ENCODE measurements at places on chromosomes 2 and 18.

GRCh38 chr2:152782171-152782570 is 63.8 kb downstream of the ARL6IP6 start:
- DNase-seq, result no peak

- no peak for DNase-seq
Observed at GRCh38 chr2:232377841-232378734, 463 bp upstream of the ALPP start.

DNA sequence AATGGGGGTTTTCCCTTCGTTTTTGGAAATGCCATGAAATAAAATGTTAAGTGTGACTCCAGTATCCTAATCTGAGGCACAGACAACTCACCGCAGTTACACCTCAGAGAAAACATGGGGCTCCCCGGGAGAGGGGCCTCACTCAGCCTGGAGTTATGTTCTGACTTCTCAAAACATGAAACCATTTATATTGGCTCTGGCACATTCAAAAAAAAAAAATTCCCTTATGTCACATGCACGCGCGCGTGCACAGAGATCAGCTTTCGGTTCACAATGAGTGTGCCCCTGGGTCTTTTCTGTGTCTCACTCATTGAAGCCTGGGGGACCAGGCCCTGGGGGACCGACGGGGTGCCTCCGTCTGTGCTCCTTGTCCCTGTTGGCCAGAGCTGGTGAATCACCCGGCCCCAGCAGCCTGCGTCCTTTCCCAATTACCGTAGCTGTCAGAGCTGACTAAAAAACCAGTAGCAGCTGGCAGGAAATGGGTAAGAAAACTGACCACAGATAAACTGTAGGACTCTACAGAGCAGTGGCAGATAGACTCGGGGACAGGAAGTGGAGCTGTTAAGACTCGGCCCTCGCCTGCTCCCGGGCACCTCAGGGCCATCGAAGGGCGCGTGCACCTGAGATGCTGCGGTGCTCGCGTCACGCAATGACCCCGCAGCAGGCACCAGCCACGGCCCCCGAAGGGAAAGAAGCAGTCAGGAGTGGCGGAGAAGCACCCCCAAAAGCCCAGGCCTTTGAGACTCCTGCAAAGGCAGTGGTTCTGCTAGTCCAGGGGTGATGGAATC is 138.3 kb upstream of the ID2 start:
- DNase-seq, result no peak

DNA sequence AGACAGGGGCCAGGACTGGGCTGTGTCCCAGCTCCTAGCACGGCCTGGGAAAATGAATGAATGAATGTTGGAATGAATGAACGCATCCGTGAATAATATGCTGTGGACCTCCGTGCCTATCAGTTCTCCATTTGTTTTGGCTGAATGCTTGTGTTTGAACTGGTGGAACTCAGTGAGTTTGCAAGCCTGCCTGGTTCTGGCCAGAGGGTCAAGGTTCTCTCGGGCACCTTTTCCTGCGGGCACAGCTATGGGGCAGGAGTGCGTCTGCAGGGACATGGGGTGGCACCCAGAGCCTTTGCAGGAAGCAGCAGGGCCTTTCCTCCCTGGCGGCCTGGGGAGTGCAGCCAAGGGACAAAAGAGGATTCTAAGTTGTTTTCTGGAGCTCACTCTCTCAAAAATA is 17.6 kb upstream of the PDIA6 start:
- no peak for DNase-seq

DNA sequence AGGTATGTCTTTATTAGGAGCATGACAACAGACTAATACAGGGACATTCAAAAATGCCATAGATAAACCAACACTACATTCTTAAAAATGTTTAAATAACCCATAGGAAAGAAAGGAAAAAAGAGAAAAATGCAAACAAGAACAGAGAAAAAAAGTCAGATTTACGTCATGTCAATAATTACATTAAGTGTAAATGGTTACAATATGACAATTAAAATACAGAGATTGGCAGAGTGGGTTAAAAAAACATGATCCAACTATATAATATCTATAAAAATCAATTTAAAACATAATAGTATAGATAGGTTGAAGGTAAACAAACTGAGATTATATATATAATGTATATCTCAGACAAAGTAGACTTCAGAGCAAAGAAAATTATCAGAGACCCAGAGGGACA is 255.8 kb downstream of the ANAPC1 start:
- DNase-seq, result no peak

DNA sequence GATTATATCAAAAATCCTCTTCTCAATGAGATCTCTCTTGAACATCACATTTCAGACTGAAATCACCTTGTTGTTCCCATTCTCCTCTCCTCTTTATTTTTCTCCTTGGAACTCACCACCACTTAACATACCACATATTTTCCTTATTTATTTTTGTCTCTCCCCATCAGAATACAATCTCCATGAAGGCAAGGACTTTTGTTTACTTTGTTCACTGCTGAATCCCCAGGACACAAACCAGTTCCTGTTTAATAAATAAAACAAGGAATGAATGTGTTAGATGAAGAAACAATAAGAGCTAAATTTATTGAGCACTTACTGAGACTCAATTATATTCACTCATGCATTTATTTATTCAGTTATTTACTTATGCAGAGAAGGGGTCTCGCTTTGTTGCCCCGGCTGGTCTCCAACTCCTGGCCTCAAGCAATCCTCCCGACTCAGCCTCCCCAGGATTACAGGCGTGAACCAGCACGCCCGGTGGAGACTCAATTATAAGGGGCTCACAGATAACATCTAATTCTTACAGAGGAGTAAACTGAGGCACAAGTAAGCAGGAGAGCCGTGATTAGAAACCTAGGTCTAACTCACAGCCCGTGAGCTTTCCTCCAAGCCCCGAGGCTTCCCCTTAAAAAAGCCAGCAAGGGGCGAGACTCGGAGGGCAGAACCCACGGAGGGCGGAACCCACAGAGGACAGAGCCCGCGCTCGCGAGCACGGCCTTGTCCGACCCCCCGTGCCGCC is 616 bp upstream of the TAF1B start:
- DNase-seq, result no peak

- DNase-seq, result no peak
Observed at GRCh38 chr2:69192176-69192945, 179.4 kb downstream of the ANTXR1 start.

GRCh38 chr2:207135801-207136457 is 29.8 kb downstream of the KLF7 start:
- DNase-seq, result no peak

GRCh38 chr2:57728691-57729090 is 317.9 kb upstream of the VRK2 start:
- no peak for DNase-seq

DNA sequence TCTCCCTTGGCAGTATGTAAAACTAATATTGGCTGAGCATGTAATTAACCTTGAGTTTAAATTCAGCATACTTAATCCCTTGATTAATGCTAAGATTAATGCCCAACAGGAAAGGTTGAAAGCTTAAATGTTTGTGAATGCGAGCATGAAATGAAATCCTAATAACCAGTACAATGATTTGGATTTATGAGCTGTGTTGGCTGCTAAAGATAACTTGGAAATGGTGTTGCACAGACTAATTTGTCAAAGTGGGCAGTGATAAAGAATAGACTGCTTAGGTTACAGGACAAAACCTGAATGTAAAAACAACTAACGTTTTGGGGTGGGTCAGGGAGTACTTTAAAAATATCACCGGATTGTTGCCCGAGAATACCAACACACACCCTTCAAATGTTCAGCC is 70.6 kb downstream of the MGAT5 start:
- DNase-seq, result no peak

DNA sequence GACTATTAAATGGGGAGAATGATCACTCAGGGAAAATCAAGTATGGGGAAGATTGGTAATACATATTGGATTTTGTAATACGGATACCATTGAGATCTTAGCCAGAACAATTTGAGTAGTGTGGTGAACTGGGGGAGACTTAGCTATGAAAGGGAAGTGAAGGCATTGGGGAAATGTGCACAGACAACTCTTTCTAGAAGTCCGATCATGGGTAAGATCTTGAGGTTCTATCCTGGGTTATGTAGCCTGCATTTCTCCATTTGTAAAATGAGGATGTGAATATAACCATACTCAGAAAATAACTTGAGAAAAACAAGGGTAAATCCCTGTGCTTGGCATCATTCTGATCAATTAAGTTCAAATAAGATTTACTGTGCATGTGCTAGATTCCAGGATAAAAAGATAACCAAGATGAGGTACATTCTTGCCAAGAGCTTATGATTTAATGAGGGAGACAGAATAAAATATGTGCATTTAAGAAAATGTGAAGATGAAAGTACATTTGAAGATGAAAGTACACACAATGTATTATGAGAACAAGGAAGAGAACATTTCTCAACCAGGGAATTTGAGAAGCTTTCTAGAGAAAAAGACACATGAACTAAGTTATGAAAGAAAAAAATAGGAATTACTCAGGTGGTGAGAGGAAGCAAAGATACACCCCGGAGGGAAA is 49.5 kb downstream of the SLC40A1 start:
- no peak for DNase-seq

- no peak for DNase-seq
Observed at GRCh38 chr2:99490623-99491461, 1.0 kb upstream of the REV1 start.

DNA sequence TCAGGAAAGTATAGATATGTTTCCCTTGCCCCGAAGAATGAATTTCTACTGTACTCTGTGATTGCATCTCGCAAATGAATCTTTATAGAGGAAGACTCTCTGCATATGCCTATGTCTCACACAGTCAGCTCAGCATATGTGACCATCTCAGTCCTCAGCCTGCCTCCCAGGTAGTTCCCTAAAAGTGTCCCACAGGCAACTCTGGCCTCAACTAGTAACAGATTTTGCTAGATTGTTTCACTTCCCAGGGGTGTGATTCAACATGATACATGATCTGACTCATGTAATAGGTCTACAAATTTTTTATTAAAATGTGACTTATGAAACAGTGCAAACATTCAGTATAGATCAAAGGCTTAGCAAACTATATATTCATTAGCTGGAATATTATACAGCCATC is 296.6 kb upstream of the CRIM1 start:
- no peak for DNase-seq

DNA sequence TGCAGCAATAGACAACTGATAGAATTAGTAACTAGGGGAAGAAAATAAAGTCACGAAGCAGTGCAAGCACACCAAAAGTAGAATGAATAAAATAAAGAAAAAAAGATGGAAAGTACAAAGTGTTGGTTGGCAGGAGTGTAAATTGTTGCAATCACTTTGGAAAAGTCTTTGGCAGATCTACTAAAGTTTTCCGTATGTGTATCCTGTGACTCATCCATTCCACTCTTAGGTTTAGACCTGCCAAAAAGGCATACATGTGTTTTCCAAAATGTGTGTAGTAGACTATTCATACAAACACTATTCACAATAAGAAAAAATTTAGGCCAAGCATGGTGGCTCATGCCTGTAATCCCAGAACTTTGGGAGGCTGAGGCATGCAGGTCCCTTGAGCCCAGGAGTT is 282.1 kb upstream of the FSIP2 start:
- DNase-seq, result no peak

DNA sequence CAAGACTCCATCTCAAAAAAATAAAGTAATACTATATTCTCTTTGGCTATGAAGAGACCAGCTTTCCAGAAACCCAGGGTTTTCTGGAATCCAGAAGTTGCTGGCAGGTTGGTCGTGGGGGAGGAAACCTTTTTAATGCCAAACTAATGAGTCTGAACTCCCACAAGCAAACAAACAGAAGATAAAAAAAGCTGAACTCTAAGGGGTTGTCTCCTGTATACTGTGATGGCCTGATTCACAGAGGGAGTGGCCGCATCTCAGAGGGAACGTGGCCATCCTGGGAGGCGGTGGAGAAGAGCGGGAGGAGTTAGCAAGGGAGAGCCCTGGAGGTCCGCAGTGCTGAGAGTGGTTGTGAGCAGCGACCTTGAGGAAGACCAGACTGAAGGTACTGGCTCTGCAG is 36.1 kb downstream of the LIMS1 start:
- no peak for DNase-seq

DNA sequence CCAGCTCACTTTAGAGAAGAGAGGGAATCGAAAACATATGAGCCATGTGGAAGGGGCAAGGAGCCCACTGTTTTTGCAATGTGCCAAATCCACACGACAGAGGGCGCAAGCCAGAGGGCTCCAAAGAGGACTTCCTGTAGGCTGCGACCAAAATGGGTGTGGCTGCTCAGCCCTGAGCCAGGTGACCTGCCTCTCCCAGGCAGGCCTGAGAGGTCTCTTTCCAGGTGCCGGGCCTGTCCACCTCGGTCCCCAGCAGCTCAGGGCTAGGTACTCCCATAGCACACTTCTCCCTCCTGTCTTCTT is 153.8 kb downstream of the TTC32 start:
- DNase-seq, result no peak

- no peak for DNase-seq
Observed at GRCh38 chr2:170073288-170073687, 104.7 kb upstream of the MYO3B start.

- DNase-seq, result no peak
Observed at GRCh38 chr2:103165836-103166235, 404.0 kb downstream of the TMEM182 start.

- no peak for DNase-seq
Observed at GRCh38 chr2:26786207-26787028, 562 bp downstream of the CENPA start.

DNA sequence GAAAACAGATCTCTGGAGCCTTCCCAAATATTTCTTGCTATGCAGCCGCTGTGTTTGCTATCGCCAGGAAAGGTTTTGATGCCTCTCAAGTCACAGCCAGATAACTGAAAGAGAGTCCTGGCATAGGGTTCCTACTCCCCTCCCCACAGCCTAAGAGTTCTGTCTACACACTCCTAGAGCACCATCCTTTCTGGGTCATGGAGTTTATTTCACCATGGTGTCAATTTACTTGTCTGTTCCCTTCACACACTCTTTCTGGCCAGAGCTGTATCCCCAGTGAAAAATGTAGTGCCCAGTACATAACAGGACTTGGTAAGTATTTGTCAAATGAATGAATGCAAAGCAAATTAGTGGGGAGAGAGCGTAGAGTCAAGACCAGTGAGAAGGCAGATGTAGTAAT is 185.3 kb downstream of the HAUS1 start:
- DNase-seq, result no peak

- DNase-seq, result no peak
Observed at GRCh38 chr2:36359067-36359466, 3.5 kb downstream of the CRIM1 start.

DNA sequence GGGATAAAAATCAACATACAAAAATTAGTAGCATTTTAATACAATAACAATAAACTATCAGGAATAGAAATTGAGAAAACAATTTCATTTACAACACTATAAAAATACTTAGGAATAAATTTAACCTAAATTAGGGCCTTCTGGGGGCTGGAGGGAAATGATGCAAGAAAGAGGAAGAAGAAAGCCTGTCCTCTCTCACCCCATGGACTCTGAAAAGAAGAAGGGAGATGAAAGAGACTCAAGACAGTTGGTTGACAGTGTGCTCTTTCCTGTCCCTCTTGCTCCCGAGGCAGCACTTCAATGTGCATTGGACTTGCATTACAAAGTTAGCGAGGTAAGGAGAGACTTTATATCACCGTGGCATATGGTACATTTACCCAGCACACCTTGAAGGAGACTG is 88.5 kb downstream of the VAPA start:
- DNase-seq, result no peak

GRCh38 chr2:30234180-30234971 is 3.0 kb downstream of the LBH start:
- DNase-seq, result no peak
